ENCODE measurements at places on chromosomes 12 and 14.

DNA sequence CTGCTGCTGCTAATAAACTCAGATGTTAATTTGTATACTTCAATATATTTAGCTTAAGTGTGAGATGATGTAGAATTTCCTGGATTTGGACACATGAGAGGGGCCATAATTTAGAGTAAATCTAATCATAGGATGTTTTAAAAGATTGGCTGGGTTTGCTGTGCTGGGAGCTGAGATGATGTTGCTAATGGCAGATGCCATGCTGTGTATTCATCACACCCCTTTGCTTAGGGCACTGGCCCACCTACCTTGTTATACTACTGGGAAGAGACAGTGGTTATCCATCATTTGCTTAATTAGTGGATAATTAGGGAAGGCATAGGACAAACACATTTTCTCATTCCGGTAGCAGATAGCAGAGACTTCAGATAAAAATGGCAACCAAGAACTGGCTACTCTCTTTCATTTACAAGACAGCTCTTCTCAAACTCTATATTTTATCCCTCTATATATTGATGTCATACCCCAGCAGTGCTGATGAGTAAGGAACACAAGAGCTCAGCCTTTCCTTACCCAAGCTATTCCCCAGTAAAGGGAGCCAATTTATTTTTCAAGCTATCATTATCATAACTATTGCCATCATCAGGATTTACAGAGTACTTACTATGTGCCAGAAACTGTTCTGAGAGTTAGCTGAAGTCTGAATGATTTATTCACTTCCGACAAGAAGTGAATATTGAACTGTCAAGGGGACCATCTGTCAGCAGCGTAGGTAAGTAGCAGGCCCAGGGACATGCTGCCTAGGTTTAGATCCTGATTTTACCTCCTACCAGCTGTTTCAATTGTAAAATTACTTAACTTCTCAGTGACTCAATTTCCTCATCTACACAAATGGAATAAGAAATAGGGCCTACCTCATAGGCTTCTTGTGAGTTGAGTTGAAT, 204.6 kb upstream of the FLRT2 start:
- DNase-seq, result no peak

DNA sequence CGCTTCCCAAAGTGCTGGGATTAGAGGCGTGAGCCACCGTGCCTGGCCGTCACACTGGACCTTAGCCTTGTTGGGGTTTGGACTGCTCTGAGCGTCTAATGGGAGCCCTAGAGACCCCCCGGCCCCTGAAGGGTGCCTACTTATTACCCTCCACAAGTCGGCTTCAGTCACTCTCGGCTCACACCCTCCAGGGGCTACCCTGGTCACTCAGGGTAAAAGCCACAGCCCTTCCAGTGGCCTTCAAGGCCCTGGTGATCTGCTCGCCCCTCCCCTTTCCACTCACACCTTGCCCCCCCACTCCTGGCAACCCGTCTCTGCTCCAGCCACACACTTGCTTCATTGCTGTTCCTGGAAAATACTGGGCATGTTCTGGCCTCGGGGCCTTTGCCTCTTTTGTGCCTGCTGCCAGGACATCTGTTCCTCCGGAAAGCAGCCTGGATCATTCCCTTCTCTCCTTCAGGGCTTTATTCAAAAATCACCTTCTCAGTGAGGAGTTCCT, 3.6 kb upstream of the MORN3 start:
- no peak for DNase-seq

DNA sequence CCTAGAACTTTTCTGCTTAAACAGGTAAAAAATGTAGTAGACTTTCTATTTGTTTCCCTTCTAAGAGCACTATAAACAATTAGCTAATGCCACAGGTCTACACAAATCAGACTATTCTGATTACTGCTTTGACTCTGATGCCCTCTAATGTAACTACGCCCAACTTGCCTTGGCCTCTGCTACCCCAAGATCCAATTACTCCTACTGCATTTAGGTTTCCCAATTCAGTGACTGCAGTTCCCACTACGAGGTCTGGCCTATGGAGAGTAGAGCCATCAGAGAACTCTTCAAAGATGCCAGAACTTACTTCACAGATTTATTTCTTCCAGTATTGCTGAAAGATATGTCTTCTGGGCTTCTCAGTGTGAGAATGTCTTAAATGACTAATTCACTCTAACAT, 15.3 kb upstream of the STYK1 start:
- DNase-seq, result no peak

GRCh38 chr12:99005601-99006000, 360.5 kb downstream of the APAF1 start:
- no peak for DNase-seq

GRCh38 chr14:58198086-58198485, 1.9 kb upstream of the ACTR10 start:
- DNase-seq, result no peak

DNA sequence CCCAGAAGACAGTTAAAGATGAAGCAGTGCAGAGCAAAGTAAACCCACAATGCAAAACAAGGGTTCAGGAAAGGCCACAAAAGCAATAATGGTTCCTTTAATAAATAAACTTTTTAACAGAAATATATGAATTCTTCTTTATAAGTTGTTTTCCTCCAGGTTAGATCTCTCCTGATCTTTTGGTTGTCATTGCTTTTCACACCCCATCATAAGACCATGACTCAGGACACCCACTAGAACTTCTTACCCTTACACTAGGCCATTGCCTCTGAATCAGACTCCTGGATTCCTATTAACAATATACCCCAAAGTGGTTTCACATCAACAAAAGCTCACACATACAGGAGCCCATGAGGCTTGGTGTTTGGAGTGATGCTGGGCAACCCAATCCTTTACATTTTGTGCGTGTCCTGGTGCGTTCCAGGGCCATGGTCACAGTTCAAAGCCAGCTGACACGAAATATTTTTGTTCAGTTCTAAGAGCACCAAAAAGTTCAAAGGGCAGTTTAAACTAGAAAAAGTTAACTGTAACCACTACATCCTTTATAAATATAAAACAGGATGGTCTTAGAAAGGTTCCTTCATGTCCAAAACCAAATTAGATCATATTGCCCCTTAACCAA, 187.0 kb downstream of the EPS8 start:
- DNase-seq, result no peak

- DNase-seq, result no peak
Measured at GRCh38 chr14:77562681-77563080, 53.8 kb downstream of the SPTLC2 start.

DNA sequence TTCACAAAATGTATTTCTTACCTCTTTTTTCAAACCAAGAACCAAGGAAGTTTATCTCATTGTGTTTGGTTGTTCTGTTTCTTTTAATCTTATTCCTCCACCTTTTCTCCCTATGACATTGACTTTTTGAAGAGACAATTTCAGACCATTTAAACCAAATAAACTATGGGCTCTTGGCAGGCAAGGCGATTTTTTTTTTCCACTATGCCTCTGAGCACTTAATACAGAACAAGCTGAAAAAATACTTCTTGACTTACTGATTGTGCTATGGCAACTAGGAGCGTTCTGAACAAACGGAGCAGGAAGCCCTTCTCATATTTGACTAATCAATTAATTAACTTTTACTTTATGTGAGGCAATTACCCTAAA, 98.0 kb downstream of the ZNF664 start:
- DNase-seq, result no peak

DNA sequence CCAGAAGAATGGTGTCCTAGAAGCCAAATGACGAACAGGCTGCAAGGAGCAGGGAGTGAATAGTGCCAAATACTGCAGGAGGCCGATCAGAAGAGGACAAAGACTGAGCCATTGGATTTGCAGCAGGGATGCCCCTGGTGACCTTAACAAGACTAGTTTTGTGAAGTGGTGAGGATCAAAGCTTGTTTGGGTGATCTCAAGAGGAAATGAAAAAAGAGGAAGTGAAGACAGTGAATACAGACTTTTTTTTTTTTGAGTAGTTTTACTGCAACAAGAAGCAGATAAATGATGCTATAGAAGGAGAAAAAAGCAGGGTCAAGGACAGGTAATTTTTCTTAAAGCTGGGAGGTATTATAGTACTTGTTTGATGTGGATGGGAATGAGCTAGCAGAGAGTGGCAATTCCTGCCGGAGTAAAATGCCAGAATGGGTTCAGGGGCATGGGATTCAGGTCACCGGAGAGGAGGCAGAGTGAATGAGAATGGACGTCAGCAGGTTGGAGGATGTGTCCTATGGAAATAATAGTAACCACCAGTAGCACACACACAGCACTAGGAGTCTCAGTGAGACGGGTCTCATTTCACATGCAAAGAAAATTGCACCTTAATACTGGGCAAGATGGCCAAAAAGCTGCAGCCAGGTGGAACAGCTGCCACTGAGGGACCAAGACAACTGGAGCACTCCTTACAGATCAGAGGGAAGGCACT, 345.8 kb upstream of the CCDC196 start:
- DNase-seq, result no peak

GRCh38 chr12:123655420-123655819, 15.5 kb upstream of the TCTN2 start:
- no peak for DNase-seq

GRCh38 chr12:28189784-28190320, 404 bp upstream of the CCDC91 start:
- DNase-seq, result no peak

DNA sequence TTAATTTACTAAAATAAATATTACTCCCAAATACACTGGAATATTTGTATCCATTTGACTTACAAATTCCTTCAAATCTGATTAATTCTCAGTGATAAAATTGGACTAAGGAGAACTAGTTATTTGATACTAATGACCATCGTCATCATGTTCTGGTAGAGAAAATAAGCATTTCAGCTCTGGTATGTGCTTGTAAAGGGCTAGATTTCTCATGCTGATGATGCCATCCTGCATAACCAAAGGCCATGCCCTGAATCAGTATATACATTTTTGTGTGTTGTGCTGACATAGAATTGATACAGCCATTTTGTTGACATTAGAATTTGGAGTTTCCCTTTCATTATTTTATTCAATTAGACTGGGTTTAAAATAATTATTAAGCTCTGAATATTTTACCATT, 148.9 kb downstream of the PCNX1 start:
- no peak for DNase-seq

GRCh38 chr14:70472253-70473159, 20.5 kb downstream of the ADAM21 start:
- DNase-seq, result no peak

GRCh38 chr14:50804181-50804721, 26.7 kb downstream of the NIN start:
- DNase-seq, result no peak

- peak; percentile 8 for DNase-seq
Measured at GRCh38 chr14:70714055-70714550, 72.4 kb downstream of the TTC9 start.

DNA sequence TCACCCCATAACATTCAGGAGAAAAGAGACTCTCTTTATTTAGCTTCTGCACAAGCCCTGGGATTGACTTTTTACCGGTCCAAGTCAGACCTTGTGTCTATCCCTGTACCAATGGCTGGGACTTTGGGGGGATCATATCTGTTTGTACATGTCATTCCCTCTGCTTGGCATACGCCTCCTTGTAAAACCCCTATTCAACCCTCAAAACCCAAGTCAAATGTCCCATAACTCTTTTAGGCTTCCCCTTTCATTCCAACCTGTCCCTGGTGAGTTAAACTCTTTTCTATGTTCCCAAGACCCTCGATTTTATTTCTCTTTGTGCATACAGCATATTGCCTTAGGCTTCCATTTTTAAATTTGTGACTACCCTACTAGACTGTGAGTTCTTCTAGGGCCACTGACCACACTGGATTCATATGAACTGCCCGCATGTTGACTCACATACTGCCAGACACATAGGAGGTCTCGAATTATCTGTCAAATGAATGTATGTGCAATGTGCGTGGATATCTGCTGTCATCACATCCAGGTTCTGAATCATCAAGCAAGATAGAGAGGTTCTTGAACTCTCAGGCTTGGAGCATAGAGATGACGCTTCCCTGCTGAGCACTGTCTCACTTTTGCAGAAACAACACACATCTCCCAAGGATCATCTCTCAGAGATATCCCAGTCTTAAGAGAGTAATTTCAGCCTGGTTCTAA, 548.6 kb upstream of the TBX3 start:
- DNase-seq, result no peak

GRCh38 chr14:68487805-68488590, 304.9 kb downstream of the ZFP36L1 start:
- no peak for DNase-seq

- DNase-seq, result no peak
Measured at GRCh38 chr14:76546426-76547221, 170.7 kb downstream of the ESRRB start.

- no peak for DNase-seq
Measured at GRCh38 chr14:36654794-36655381, 6.8 kb upstream of the PAX9 start.

DNA sequence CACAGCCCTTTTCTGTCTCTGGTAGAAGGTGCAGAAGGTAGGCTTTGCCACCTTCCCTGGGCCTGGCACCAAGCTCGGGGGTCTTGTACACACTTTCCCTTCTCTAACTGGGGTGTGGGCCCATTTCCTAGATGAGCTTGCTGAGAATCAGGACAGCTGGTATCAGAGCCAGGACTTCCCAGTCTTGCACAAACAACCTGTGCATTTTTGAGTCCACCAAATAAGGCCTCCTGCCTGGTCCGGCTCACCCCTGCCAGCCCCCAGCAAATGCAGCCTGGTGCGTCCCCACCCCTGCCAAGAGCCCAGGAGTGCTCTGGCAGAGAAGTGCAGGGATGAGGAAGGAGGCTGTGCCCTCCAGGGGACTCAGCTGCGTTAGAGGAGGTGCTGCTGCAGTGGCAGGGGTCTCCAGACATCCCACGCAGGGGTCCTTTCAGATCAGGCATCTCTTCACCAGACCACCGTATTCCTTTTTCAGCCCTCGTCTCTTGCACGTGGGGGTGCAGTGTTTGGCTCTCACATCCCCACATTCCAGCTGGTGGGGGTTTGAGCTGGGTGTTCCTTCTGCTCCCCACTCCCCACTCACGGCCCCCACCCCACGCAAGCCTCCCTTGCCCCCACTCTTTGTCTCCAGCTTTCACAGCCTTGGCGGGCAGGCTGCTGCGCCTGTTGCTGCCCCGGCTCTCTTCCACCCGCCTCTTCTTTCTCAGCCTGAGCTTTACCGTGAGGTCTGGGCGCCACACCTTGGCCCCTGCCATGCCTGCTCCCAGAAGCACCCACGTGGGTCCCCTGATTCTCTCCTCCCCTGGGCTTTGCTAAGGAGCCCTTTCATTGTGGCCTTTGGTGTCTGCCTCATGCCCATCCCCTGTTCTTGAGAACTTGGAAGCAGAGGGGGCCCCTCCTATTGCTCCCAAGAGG, 32.3 kb downstream of the MEG3 start:
- no peak for DNase-seq

DNA sequence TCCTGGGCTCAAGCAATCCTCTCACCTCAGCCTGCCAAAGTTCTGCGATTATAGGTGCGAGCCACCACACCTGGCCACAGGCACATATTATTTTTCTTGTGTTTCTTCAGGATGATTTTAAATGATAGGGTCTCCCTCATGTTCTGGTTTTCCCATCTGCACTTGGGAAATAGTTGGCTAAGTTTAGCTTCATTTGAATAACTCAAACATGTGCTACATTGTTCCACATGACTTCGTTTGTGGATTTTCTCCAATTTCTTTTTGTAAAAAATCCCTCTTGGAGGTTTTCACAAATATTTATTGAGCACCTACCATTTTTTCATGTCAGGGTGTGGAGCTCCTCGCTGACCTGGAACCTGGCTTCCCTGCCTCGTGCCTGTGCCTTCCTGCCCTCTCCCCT, 55.2 kb upstream of the GNPNAT1 start:
- no peak for DNase-seq
